Kidney glomerular epithelial cell (primary cell): ENCODE measurements at places on chromosomes 6 and 20.

- DNase-seq = no peak
Observed at GRCh38 chr6:6771964-6772363, 183.4 kb downstream of the LY86 start.

DNA sequence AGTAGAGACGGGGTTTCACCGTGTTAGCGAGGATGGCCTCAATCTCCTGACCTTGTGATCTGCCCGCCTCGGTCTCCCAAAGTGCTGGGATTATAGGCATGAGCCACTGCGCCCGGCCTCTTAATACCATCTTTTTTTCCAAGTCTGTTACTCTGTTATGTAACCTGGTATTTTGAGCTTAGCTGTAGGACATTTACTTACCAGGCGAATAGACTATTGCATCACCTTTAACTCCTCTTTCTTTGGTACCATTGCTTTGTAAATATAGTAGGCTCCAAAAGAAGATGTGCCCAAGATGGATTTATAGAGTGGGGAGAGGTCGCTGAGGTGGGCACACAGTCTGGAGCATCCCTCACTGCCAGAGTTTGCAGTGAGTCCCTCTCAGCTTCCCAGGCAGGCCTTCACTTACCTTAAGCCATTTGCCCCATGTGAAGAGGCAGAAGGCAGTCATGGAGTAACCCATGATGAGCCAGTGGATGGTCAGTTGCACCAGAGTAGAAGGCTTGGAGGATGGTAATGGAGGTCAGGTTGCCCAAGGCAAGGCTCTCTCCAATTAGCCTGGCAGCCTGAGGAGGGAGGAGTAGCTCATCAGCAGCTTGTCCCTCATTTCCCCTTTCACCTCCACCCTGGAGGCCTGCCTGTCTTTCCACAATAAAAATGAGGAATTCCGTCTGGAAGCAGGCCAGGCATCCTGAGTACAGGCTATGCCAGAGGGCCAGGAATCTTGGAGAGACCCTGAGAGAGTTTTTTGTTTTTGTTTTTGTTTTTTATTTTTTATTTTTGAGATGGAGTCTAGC lies 9.7 kb downstream of the TIAM2 start:
- no peak for DNase-seq

DNA sequence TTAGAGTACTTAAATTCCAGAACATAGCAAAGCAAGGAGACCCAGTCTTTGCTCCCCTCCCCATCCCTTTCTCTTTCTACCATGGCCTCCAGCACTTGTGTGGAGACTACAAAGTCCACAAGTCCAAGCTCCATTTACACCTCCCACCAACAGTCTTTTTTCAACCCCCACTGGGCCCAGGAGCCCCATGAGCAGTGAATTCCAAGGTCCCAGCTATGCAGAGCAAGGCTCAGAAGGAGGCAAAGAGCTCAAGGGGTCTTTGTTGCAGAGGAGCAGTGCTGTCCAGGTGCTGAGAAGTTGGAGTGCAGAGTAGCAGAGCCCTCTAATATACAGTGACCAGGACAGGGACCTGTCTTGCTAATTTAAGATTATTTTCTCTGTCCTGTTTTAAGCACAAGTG lies 9.0 kb downstream of the PAK5 start:
- no peak for DNase-seq

DNA sequence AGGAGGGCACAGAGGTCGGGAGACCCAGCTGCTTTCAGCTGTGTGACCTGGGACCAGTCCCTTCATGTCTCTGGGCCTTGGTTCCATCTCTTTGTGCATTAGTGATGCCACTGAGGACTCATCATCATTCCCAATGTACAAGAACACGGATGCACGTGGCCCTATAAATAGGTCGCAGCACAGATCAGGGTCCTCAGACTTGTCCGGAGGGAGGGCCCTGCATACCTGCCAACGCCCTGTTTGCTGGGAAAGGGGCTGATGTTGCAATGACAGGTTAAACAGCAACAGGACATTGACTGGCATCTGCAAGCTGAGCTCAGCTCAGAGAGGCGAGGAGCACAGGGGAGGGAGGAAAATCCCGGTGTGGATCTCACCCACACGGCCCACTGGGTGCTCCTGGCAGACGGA lies 21.8 kb downstream of the TGM2 start:
- peak; percentile 42 for DNase-seq

DNA sequence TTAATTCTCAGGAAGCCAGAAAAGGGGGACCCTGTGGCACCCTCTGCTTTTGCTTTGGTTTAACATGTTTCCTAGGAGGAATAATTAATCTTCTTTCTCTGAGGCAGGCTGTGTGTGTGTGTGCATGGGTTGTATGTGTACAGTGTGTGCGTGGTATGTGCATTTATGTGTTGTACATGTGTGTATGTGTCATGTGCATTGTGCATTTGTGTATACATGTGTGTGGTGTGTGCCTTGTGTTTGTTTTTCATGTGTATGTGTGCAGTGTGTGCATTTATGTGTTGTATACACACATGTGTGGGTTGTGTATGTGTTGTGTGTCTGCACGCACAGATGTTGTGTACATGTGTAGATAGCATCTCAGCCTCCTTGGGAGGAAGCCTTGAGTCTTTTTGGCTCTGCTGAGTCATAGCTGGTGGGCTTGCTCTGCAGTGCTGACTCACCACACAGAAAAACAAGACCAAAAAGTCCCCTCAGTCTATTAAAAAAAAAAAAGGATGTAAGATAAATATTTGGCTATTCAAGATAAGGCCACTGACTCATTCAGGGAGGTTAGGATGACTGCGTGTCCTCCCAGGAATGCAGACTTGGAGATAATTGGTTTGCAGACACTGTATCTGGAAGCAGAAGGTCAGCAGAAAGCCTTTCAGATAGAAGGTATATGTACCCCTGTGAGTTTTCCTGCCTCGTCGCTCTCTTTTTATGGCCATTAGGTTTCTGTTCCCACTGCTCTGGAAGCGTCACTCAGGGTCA lies 58.6 kb downstream of the SYNJ2 start:
- DNase-seq = peak; percentile 98

GRCh38 chr20:10679269-10679668 lies 5.5 kb upstream of the JAG1 start:
- DNase-seq = no peak
